ENCODE measurements at places on chromosomes 1 and 21. TPM values are rescaled to one million over a fixed set of nuclear protein-coding genes. Genes with fewer than 3 reads are reported as not detected.

ETV3L gene
- total RNA-seq, result not detected

NUDT4B gene
- total RNA-seq, result 0.38 TPM

GRCh38 chr1:234977875-234978396, 150.7 kb downstream of the TOMM20 start:
- no peak for DNase-seq

DNA sequence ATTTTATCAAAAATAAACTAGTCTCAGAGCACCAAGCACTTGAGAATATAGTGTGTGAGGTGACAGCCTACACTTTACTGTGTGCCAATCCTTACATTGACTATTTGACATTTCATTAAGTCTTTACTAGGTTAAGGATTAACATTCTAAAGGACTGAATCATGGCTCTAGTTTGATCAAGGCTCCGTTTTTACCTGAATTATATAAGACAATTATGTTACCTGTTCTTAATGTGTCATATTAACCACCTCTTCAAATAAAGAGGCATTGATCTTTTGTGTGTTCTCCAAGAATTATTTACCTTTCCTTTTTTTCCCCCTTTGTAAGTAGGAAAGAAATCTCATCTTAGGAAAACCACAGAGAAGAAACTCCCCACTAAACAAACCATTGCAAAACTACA, 189.7 kb downstream of the HS2ST1 start:
- DNase-seq, result no peak

DNA sequence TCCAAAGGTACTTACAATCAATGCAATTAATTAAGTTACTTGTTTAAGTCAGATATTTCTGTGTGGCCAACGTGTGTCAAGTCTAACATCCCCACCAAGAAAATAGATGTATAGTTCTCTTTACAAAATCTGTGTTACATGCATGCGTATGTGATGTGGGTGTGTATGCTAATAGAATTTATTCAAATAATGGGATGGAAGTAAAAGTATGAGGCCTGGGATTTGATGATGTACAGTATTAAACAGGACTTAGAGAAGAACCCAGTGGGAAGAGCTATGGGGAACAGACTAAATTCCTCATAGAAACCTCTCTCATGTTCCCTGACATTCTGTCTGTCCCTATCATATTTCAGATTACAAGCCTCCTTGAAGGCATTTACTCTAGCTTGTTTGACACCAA, 72.5 kb downstream of the IFI44 start:
- no peak for DNase-seq

GRCh38 chr1:19447550-19447949, 37.8 kb downstream of the CAPZB start:
- no peak for DNase-seq

GRCh38 chr1:39882152-39882551, 1.2 kb downstream of the TRIT1 start:
- no peak for DNase-seq

- DNase-seq, result no peak
Measured at GRCh38 chr1:216425577-216425976, 2.3 kb upstream of the USH2A start.

ARHGEF16 gene
- total RNA-seq, result 0.89 TPM

DNA sequence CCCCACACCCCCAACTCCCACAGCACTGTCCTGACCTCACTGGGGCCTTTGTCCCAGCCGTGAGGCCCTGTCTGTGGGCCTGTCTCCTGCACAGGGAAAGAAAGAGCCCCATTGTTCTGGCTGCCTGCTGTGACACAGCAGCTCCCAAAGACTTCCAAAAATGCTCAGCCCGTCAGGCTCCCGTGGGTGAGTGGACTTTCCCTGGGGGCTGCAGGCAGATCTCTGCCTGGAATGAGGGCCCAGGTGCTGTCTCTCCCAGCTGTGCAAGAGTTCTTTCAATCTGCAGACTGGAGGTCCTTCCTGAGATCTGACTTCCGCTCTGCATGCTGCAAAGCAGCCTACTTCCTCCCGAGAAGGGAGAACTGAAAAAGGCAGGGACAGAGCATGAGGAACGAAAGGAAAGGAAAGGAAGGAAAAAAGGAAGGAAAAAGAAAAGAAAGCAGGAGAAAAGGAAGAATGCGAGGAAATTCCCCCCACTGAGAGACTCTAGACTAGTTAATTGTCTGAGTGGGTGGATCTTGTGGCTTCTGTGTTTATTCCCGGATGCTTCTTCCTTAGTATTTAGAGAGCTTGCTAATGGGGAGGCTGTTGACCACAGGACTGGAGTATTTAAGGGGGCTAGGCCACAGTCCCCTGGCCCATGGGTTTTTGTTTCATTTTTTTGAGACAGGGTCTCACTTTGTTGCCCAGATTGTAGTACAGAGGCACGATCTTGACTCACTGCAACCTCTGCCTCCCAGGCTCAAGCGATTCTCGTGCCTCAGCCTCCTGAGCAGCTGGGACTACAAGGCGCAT, 15.0 kb downstream of the NES start:
- DNase-seq, result peak; percentile 42

OR2G6 gene
- total RNA-seq, result not detected

RGS13 gene
- 0.30 TPM for total RNA-seq

DNA sequence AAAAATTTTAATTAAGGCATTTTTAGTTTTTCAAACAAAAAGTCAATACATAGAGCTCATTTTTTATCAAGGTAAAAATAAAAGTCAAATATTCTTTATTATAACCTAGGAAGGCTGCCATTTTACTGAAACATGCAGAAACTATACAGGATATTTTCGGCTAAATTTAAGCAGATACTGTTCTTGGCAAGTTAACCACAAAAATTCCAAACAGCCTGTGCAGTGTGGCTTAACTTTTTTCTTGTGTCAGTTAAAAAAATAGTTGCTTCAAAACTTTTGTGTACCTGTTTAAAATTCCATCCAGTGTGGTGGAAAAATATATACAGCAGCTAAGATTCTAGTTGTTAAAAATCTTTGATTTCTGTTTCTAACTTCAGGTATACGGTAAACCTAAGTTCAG, 135.0 kb downstream of the ATP5PO start:
- no peak for DNase-seq

DNA sequence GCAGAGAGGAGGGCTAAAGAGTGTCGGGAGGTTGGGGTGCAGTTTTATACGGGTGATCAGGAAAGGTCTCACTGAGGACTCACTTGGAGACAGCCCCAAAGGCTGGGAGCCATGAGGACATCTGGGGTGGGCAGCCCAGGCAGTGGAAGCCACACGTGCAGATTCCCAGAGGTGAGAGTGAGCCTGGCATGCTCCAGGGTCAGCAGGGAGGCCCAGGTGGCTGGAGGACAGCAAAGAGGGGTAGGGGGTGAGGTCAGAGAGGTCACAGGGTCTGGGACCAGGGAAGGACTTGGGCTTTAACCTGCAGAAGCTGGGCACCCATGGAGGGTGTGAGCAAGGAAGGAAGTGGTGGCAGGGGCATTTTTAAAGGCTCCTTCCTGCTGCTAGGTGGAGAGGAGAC, 481.7 kb downstream of the MATN1 start:
- DNase-seq, result no peak

DNA sequence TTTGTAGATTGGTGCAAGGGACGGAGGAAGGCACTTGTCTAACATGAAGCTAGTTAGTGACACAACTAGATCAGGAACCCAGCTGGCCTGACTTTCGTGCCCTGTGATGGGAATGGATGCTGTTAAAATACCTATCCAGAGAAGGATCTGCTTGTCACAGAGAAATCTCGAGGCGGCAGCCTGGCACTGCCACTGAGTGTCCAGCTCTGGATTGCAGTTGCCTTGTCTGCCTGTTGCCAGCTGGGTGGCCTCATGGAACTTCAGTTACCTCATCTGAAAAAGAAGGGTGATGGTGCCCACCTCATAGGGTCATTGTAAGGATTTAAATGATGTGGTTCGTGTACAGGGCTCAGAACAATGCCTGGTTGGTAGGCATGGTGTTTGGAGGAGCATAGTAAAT, 2.4 kb upstream of the PKP1 start:
- DNase-seq, result no peak

ZNF644 gene
- 28.0 TPM for total RNA-seq

COL11A1 gene
- not detected for total RNA-seq

DNA sequence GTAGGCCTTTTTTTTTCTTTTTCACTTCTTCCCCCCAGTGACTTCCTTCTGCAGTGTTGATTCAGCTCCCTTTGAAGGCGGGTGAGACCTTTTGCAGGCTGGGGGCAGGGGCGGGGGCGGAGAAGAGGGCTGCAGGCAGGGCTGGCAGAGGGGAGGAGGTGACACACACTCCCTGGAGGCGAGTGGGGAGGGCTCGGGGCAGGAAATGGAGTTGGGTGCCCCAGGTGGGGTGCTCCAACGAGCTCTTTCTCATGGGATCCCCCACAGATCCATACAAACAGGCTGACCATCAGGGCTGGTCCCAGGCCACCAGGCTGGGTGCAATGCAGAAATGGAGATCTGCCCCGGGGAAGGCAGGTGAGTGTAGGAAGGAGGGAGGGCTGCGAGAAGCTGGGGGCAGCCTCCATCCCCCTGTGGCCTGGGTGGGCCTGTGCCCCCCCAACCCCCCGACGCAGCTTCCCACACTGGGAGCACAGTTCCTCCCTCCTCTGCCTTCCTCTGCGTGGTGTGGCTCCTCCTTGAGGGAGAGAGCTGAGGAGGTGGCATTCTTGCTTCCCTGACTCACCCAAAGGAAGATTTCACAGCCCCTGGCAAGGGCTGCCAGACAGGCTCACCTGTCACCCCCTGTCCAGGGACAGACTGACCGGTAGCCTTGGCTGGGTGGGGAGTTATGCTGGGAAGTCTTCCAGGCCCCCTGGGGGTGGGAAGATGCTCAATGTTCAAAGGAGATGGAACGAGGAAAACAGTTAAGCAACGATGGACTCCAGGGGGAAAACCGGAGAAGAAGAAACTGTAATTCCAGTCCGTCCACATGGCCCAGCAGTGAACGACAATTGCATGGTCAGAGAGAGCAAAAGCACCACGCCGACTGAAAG, 7.1 kb upstream of the ITGB2 start:
- DNase-seq, result peak; percentile 70

DNA sequence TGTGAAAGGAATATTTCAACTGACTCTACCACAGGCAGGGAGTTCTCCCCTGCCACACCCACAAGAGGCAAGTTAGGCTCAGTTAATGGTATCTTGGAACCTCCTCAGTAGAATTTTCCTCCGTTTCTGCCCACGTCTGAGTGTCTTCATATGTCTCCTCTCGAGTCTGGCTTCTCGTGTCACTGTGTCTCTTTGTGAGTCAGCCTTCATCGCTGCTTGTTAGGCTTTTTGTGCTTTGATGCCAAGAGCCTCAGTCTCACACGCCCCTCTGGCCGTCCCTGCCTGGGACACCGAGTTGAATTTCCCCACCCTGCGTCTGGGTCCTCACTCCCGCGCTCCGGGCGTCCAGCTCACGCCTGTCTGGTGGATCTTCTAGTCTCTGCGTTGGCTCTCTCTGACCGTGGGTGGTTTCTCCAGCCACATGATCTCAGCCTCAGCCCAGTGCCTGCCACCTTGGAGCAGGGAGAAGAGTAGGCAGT, 125.7 kb upstream of the GADD45A start:
- peak; percentile 71 for DNase-seq

GRCh38 chr21:28464095-28464494, 528.6 kb downstream of the LTN1 start:
- no peak for DNase-seq

- DNase-seq, result no peak
Measured at GRCh38 chr1:51433269-51433971, 85.6 kb downstream of the EPS15 start.

GRCh38 chr1:168560370-168560769, 16.0 kb upstream of the XCL1 start:
- no peak for DNase-seq

DNA sequence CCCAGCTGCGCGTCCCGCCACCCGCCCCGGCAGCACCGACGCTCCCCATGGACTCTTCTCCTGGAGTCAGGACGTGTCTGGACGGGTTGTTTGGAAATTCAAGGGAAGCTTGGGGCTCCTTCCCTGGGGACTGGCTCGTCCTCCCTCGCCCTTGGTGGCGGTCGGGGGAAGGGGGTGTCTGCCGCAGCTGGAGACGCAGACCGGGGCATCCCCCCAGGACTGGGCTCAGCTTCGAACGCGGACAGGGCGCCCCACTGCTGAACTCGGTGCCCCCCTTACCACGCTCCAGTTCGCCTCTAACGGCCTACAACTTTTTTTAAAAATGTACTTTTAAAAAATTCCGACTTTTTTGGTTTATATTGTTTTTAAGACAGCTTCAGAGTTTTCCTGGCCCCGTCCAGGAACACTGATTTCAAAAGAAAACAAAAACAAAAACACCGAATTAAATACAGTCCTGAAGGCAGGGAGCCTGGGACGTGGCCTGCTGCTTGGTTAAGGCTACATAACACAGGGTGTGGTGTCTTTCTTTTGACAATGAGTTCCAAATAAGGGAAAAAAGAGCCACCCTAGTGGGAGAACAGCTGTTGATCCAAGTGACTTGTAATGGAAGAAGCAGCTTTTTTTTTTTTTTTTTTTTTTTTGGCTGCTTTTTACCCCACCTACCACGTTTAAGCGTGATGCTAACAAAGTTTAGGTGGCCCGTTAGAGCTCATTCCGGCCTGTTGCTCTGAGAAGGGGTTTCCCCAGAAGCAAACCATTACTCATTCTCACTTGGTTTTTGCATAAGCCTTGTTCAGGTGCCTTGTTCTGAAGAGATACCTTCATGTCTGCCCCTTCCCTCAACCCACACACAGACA, 862 bp upstream of the DIPK1A start:
- peak; percentile 49 for DNase-seq

DNA sequence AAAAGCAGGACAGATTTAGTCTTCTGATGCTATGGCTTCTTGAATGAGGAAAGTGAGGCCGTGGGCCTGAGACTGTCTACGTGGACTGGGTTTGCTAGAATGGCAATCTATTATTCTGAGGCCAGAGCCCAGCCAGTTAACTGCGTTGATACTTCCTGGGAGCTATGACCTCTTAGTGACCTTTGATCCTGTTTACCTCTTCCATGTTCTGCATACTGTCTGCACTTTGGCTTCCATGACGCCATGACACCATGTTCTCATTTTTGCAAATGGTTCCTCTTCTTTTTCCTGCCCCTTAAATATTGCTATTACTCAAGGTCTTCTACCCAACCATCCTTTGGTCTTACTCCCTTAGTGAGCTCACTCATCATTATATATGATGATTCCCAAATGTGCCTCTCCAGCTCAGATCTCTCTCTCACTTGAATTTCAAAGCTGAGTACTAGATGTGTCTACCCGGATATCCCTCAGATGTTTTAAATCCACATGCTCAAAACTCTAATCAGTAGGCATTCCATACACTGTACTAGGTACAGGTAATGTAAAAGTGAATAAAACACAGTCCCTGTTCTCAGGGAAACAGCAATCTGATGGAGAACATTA, 66.1 kb upstream of the ATP1A1 start:
- DNase-seq, result no peak
